AG09309 (cell line): ENCODE measurements at places on chromosomes 16 and 17.

- DNase-seq: no peak
These were observed 38.6 kb upstream of the BRD7 start for GRCh38 chr16:50407351-50407750.

GRCh38 chr16:17083628-17084027 lies 387.1 kb downstream of the XYLT1 start:
- no peak for DNase-seq

DNA sequence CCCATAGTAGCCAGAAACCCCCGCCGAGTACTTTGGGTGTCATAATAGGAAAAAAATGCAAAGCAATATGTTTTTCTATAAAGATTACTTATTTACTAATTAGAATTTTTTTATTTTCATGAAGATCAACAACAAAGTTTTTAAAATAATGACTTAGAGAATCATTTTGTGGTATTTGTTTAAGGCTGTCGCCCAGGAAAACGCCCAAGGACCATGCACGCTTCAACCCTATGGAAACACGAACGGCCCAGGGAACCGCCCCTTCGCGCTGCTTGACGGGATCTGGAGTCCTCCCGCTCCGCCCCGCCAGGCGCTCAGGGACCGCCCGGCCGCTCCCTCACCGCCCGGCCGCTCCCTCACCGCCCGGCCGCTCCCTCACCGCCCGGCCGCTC lies 408 bp upstream of the KPNA2 start:
- DNase-seq: no peak

DNA sequence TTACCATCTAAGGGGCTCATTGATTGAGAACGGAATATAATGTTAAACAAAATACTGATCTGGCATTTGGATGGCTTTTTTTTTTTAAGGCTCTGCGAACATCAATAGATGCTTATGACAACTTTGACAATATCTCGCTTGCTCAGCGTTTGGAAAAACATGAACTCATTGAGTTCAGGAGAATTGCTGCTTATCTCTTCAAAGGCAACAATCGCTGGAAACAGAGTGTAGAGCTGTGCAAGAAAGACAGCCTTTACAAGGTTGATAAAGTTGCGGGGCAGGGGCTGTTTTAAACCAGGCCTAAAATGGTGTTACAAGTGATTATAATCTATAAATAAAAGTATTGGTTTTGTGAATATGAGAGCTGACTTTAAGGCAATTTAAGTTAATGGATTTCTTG lies 22.3 kb downstream of the PTRH2 start:
- no peak for DNase-seq

- no peak for DNase-seq
These were observed 236.4 kb downstream of the KATNIP start for GRCh38 chr16:27786221-27786922.

DNA sequence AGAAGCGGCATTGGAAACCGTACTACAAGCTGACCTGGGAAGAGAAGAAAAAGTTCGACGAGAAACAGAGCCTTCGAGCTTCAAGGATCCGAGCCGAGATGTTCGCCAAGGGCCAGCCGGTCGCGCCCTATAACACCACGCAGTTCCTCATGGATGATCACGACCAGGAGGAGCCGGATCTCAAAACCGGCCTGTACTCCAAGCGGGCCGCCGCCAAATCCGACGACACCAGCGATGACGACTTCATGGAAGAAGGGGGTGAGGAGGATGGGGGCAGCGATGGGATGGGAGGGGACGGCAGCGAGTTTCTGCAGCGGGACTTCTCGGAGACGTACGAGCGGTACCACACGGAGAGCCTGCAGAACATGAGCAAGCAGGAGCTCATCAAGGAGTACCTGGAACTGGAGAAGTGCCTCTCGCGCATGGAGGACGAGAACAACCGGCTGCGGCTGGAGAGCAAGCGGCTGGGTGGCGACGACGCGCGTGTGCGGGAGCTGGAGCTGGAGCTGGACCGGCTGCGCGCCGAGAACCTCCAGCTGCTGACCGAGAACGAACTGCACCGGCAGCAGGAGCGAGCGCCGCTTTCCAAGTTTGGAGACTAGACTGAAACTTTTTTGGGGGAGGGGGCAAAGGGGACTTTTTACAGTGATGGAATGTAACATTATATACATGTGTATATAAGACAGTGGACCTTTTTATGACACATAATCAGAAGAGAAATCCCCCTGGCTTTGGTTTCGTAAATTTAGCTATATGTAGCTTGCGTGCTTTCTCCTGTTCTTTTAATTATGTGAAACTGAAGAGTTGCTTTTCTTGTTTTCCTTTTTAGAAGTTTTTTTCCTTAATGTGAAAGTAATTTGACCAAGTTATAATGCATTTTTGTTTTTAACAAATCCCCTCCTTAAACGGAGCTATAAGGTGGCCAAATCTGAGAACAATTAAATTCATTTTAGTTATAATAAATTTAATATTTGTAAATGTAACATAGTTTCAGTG lies 1.7 kb downstream of the HEXIM1 start:
- DNase-seq: no peak

GRCh38 chr17:35578929-35579432 lies 610 bp upstream of the PEX12 start:
- no peak for DNase-seq

DNA sequence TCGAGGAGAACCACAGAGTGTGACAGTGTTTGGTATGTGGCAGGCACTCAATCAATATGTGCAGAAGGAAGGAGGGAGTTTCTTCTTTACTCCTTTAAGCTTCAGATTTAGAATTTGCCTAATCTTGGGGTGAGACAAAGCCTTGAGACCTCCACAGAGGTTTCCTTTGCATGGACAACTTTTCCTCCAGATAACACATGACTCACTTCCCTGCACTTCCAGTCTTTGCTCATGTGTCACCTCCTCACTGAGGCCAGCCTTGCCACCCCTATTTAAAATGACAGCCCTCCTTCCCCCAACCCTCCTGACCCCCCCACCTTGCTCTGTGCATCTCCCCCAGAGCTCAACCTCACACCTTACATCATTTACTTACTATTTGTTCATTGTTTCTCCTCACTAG lies 17.4 kb upstream of the NOS2 start:
- DNase-seq: no peak

DNA sequence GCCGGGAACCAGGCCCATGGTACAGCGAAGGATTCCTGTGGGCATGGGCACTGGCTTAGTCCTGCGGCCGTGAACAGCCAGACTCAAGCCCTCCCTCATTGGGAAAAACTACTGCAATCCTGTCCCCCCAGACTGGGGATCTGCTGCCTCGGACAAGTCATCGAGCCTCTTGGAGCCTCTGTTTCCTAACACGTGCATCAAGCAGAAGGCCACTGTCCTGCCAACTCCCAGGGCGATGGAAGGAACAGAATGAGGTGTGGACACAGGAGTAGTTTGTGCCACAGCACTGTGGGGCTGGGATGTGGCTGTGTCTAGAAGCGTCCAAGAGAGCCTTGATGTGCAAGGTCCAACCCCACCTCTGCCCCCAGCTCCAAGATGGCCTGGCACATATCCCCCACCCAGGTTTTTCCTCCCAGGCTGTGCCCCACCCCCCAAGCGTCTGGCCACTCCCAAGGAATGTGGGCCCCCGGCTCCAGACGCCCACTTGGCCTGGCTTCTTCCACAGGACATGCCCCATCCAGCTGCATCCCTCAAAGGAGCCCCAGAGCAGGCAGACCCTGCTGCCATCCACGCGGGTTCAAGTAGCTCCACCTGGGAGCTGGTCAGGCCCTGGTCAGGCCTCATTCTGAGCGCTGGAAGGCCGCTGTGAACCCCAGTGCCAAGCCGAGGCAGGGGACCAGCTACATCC lies 3.4 kb downstream of the CAMKK1 start:
- no peak for DNase-seq
